ACHN (cell line): ENCODE measurements at places on chromosomes 12 and 14.

GRCh38 chr14:68939893-68940613, 39.0 kb downstream of the ACTN1 start:
- DNase-seq, result peak; percentile 96

DNA sequence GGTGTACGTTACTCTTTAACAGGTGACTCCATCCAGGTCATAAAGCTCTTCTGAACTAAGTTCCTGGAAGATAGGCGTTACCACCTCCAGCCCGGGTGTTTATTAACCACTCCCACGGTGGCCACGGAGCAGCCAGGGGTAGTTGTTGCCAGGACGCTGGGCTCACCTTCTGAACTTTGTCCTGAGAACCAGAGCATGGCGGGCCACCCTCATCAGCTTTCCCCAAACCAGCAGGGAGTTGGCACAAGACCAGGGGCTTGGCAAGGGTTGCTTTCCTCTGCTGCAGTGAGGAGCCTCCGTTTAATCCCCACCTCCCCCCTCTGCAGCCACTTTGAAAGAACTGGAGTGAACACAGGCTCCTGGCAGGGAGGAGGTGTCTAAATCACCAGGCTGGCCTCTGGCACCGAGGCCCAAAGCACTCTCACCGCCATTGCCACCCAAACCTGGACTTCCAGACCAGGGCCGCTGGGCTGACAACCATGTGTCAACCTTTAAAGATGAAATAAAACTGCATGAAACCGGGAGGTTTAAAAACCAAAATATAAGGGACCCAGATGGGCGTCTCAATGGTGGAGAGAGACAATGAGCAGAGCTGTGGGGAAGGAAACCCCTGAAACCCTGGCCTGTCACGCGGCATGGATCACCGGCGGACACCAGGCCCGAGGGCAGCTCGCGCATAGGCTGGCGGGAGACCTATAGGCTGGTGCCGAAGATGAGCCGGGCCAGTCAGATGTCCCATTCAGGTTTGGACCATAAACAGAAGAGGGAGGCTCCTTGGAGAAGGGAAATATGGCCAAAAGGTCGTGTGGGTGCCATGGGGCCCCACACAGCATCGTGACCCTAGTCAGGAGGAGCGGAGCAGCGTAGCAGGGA, 30.9 kb upstream of the TDRD9 start:
- peak; percentile 17 for DNase-seq

GRCh38 chr14:58275527-58276190, 22.7 kb upstream of the ARID4A start:
- DNase-seq, result no peak

DNA sequence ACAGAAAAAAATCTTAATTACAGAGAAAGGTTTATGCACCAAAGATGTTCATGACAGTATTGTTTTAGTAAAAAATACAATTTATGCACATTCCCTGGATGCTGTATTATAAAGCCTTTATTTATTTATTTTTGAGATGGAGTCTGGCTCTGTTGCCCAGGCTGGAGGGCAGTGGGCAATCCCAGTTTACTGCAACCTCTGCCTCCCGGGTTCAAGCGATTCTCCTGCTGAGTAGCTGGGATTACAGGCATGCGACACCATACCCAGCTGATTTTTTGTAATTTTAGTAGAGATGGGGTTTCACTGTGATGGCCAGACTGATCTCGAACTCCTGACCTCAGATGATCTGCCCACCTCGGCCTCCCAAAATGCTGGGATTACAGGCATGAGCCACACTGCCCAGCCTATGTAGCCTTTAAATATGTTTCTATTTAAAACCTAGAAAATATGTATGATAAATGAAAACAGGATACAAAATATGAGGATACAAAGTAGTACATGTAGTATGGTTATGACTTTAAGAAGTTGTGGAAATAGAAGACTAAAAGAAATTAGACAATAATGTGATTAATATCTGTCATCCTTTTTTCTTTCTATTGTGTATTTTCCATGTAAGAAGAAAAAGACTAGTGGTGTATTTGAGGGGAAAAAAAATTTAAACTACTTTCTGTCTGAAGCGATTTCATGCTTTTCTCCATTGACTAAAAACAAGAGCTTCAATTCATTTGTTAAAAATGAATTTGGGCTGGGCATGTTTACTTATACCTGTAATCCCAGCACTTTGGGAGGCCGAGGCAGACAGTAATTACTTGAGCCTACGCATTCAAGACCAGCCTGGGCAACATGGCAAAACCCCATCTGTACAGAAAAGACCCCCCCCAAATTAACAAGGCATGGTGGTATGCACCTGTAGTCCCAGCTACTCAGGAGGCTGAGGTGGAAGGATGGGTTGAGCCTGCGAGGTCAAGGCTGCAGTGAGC, 13.1 kb downstream of the ATF1 start:
- DNase-seq, result no peak

DNA sequence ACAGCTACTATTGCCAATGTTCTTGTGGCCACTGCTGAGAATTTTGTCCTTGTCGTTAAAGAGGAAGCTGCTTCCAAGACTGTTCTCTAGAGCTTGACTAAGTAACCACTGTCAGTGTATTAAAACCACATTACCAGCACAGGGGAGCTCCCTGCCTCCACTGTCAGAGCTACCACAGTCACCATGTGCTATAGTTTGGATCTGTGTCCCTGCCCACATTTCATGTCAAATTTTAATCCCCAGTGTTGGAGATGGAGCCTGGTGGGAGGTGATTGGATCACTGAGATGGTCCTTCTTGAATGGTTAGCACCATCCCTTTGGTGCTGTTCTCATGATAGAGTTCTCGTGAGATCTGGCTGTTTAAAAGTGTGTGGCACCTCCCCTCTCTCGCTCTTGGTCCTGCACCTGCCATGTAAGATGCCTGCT, 23.2 kb upstream of the RAP1B start:
- no peak for DNase-seq

GRCh38 chr12:67854351-67854750, 134.9 kb upstream of the IFNG-AS1 start:
- DNase-seq, result no peak

DNA sequence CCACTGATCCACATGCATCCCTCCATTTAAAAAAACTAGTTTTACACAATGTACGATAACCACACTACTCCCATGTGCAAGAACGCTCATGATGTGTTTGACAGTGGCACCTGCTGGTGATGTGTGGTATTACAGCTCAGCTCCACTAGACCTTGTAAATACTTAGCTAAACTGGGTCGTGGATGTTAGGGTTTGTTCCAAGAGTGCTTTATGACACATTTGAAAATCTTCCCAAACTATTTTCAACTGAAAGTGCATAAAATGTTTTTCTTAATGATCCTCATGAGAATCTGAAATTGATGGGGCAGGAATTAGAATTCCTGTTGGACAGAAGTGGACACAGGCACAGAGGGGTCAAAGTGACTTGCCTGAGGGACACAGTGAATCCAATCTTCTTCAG, 99.2 kb downstream of the SCARB1 start:
- peak; percentile 65 for DNase-seq

DNA sequence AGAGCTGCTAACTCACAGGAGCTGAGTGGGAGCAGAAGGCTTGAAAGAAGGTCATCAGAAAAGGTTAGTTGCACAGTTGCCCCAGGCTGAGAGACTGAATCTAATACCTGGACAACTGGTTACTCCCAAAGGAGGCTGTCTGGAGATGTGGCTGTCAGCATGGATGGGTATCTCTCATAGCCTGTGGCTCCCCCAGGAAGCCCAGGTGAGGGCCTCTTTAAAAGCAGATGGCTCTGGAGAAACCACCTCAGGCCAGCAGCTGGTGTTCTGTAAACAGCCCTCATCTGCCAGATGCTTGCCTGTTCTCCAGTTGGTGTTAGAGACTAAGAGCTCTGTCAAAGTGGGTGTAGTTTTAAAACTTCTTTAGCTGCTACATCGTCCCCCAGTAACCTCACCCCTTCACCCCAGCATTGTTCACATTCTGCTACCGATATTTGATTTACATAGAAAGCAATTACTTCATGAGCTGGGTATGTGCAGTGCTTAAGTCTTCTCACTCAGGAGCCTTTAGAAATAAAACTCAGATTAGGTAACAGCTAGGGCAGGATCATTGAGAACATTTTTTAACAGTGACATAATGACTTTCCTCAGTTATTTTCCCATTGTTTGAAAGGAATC, 25.8 kb downstream of the DACT1 start:
- DNase-seq, result peak; percentile 2

- DNase-seq, result no peak
These were observed 87.9 kb downstream of the SYNE3 start for GRCh38 chr14:95428557-95428956.

DNA sequence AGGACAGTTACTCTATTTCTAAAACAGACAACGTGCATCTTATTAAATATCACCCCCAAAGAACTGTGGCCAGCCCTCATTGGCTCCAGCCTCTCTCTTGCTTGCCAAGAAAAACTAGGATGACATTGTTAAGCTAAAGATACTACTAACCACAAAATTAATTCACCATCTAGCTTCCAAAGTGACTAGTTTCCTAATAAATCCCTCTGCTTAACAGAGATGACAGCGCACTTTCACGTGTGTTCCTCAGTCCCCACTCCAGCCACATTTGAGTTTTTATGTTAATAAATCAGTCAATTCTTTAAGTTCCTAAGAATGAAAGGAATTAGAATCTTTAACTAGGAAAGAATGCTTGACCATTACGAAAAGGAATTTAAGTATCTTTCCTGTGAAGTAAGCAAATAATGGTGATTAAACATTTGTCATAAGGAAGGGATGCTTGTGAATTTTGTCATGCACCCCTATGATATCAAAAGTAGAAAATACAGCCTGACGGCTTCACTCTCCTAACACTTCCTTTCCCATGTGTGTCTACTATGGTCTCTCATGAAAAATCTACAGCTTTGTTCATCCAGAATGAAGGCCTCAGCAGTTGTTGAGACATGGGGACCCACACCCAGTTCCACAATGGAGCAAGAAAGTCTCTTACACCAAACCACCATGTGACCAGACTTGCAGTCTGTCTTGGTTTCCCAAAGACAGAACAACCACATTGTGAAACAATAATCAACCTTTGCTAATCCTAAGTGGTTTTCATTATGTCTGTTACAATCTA, 8.1 kb downstream of the CORO1C start:
- peak; percentile 94 for DNase-seq

DNA sequence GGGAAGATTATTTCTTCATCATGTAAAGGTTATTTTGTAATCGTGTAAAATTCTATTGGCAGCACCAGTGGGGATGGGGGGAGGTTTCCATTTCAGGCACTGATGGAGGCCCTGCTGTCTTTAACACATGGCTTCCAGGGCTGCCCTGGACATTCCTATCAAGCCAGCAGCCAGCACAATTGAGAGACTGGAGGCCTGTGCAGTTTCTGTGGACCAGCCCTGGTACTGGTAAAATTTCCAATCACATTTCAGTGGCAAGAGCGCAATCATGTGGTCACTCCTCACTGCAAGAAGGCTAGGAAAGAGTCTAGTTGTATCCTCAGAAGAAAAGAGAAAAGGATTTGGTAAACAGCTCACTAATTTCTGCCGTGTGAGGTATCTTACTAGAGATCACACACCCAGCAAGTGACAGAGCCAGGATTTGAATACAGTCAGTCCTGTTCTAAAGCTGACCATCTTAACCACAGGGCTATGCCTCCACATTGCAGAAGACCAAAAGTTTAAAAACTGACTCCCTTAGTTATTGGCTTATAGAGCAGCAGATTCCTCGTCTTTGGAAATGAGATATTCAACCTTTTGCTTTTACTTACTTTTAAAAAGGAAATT, 179.4 kb upstream of the ARHGAP5 start:
- no peak for DNase-seq

- DNase-seq, result peak; percentile 40
These were observed 16.0 kb upstream of the SLC38A2 start for GRCh38 chr12:46388427-46389021.

DNA sequence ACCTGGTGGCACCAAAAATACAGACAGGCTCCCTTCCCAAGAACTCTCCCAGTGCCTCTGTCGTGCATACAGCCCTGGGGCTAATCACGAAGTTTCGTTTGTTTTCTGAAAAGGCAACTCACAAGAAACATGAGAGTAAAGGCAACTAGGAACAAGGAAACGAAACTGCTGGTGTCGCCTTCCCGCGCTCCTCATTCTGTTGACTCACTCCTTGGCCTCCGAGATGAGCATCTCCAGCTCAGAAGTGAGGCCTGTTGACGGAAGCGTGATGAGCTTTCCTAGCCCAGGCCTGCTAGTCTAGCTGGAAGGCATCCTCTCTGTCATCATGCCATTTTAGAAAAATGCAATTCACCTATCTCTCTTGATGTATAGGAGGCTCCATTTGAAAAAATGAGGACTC, 50.5 kb downstream of the TTC9 start:
- no peak for DNase-seq

GRCh38 chr14:79044894-79045624, 874.9 kb downstream of the NRXN3 start:
- DNase-seq, result peak; percentile 33

DNA sequence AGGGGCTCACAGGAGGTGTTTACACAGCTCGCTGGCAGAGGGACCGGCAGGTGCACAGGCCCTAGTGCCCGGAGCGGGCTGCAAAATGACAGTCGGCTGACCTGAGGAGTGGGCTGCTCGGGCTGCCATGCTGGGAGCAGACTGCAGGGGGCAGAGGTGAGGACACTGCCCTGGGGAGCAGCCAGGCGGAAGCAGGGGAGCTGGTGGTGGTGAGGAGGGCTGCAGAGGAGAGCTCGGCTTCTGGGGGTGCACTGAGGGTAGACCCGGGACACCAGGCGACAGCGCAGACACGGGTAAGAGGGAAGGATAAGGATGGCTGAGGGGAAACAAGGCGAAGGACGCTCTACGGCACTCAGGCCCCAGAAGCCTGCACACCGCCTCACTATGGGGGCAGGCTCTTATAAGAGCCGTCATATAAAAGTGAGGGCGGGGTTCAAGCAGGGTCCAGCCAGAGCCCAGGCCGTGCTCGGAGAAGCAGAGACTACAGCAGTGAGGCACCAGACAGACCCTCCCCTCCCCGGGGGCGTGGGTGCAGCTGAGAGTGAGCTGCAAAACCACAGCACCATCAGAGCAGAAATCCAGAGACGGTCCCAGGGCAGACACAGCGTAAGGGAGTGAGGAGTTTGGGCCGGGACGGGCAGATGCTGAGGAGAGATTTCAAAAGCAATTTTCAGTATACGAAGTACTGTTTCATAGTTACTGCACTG, 62.5 kb downstream of the CCDC88C start:
- no peak for DNase-seq

DNA sequence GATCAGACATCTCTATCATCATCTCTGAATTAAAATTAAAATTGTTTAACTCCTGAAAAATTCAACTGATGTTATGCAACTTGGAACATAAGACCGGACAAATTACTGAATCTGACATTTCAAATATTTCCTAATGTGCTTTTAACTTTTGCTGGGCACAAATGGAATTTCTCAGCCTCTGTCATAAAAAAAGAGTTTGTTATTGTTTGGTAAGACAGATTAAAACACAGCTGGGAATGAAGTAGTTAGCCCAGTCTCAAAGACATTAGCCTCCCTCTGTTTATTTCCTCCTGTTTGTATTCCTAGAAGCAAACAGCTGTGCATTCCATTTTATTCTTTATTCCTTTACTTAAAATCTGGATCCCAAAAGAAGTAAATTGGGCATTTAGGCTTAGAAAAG, 29.4 kb downstream of the PLEKHA5 start:
- DNase-seq, result no peak

- no peak for DNase-seq
These were observed 11.7 kb downstream of the PROX2 start for GRCh38 chr14:74864198-74864597.

GRCh38 chr12:89836026-89836425, 127.4 kb upstream of the ATP2B1 start:
- DNase-seq, result no peak
